ENCODE measurements at places on chromosomes 1 and 21.
A peak's percentile ranks its signal among the peaks of the same experiment; 100 is the strongest.

DNA sequence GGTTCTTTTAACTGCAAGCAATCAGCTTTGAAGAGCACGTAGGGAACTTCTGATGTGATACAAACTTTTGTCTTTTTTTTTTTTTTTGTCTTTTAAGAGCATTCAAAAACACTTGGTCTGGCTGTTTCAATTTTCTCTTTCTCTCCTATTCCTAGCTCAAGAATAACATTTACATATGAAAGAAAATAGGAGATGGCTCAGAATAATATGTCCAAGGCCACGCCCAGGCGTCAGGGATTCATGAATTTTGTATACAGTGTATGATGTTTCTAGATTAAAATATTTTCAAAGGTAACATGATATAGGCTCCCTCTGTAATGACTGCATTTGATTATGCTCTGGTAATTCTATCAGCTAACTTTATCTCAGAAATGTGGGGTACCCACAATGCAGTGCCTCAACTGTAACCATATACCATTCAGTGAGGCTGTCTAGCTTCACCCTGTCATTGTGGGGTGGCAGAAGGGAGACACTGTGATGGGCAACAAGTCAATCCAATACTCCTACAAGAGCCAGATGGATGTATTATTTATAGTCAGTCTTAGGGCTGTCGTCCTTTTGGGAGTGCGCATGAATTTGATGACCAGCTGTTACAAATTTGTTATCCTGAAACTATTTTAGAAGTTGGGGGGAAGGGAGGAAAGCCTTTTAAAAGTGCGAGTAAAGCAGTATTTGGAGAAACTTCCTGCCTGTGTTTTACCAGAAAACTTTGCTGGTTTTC lies 1.5 kb upstream of the AKNAD1 start:
- DNase-seq: no peak

- no peak for DNase-seq
Observed at GRCh38 chr1:93416183-93416582, 31.7 kb upstream of the FNBP1L start.

DNA sequence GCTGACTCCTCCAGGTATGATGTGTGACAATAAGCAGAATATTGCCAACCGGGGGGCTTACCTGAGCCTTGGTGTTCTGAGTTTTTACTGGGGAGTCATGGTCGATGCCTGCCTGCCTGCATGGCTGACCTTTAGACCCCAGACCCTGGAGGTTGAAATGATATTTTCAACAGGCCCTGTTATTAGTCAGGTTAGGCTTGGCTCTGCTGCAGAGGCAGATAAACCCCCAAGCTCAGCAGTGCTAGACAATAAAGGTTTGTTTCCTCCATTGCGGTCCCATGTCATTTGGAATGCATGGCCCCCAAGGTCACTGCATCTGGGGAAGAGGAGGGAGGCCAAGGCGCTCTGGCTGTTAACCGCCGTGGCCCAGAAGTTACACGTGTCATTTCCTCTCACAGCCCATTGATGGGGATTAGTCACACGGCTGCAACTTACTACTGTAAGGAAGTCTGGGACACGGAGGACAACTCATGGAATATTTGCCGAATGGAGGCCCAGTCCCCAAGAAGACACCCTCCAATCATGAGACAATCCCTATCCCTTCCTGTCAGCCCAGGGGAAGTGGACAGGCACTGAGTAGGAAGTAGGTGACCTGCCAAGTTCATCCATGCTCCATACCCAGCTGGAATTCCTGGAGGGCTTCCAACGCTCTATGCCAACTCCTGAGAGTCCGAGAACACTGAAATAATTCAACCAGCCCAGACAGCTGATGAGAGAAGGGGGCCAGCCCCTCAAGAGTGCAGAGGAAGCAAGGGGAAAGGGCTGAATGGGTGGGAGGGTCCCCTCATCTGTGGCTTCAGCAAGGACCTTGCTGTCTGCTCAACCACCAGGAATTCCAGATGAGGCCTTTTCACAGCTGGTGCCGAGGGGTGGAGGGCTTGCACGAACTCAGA lies 97.3 kb downstream of the TAS1R2 start:
- no peak for DNase-seq

GRCh38 chr1:63148825-63149645 lies 173.3 kb upstream of the FOXD3 start:
- peak; percentile 9 for DNase-seq

All from NCI-H2081 (cell line).